IMR-90 (cell line): ENCODE measurements at places on chromosomes 12 and 14. TPM values are rescaled to one million over a fixed set of nuclear protein-coding genes. Genes with fewer than 3 reads are reported as not detected.

DNA sequence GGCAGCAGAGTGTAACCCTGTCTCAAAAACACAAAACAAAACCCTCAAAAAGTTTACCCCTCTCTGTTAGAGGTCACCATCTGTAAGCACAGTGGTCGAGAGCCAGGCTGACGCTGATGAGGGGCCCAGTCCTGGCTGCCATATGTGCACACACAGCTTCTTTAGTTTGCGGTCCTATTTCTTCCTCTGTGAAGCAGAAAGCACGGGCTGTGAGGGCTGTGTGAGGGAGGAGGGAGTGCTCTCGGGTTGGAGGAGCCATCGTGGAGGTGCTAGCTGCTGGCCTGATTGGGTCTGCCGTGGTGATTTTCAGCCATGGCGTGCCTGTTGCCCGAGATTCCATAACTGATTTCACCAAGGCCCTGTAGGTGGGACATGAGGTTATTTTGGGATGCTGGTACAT lies 3.5 kb downstream of the ULK1 start:
- no peak for DNase-seq
- H3K27ac ChIP-seq: no peak overlapping the region
- H3K4me3 ChIP-seq: no peak overlapping the region
- H3K4me1 ChIP-seq: peaks cover 10% of the 10 kb centered on the region
- H3K36me3 ChIP-seq: peaks cover 20% of the 10 kb centered on the region; the same call in 1 of the 2 replicates
- no peaks in the 10 kb centered on the region; the same call in 1 of the 2 replicates for H3K27me3 ChIP-seq

DNA sequence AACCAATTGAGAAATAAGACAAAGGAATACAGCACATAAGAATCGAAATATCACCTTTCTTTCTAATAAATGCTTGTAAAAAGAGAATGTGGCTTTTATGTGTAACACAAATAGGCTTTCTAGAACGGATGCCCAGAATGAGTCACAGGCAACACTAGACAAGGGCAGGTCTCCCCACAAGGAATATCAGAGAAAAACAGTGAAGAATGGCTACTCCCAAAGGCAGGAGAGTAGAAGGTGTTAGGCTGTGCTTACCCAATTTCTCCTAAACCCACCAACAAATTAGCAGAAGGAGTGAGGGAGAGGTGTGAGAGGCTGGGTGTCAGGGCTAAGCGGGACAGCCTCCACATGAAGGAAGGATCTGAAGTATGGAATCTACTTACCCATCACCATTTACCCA lies 55.2 kb downstream of the GALNT4 start:
- no peaks in the 10 kb centered on the region for H3K36me3 ChIP-seq
- H3K4me3 ChIP-seq: no peak overlapping the region
- no peak overlapping the region for H3K27ac ChIP-seq
- DNase-seq: peak; percentile 73

GRCh38 chr12:20561871-20562270 lies 133.3 kb upstream of the SLCO1C1 start:
- no peak overlapping the region for H3K27ac ChIP-seq
- H3K36me3 ChIP-seq: no peaks in the 10 kb centered on the region
- no peaks in the 10 kb centered on the region for H3K4me1 ChIP-seq

DNA sequence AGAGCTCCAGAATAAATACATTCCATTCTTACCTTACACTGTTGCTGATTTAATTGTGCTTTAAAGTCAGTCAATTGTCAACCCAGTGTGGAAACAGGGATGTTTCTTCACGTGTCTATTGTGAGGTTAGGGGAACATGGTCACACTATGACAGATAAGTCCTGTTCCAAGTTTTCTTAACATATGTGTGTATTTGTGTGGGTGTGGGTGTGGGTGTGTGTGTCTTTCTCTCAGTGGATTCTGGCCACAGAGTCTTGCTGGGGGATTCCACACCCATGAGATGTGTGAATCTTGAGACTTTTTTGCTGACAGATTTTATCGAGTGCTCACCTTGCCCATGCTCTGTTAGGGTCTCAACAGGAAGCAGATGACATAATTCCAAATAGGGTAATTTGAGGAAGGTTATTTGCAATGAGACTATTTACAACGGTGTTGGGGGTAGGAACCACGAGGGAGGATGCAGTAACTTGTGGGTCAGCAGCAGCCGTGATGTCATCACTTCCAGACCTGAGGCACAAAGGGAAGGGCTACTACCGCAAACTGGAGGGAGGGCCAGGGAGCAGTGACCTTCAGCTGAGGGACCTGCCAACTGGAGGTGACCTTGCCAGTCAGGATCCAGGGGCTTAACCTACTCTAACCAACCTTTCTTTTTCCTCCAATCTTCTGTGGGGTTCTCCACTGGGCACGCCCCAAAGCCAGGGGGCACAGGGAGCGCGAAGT lies 1.9 kb upstream of the VRK1 start:
- no peak overlapping the region for H3K4me3 ChIP-seq
- H3K27me3 ChIP-seq: 0 out of 2 replicates have a peak, but pooled peaks cover under 1% of the 10 kb centered on the region
- H3K36me3 ChIP-seq: no peaks in the 10 kb centered on the region
- H3K4me1 ChIP-seq: no peaks in the 10 kb centered on the region
- H3K27ac ChIP-seq: no peak overlapping the region

DNA sequence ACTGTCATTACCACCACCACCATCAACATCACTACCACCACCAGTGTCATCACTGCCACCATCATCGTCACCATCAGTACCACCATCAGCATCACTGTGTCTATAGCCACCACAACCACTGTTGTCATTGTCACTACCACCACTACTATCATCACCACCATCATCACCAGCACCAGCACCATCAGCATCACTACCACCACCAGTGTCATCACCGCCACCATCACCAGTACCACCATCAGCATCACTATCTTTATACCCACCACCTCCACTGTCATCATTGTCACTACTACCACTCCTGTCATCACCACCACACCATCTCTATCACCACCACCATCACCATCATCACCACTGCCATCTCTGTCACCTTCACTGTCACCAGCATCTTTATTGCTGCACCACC lies 60.6 kb downstream of the BEGAIN start:
- H3K27ac ChIP-seq: no peak overlapping the region
- no peaks in the 10 kb centered on the region for H3K27me3 ChIP-seq
- peaks cover 24% of the 10 kb centered on the region for H3K36me3 ChIP-seq
- H3K4me3 ChIP-seq: no peak overlapping the region
- peak; percentile 18 for DNase-seq

GRCh38 chr14:61956517-61956916 lies 194.3 kb downstream of the SNAPC1 start:
- no peak overlapping the region for H3K27ac ChIP-seq
- H3K4me1 ChIP-seq: peaks cover 6% of the 10 kb centered on the region
- no peak overlapping the region for H3K4me3 ChIP-seq
- H3K36me3 ChIP-seq: no peaks in the 10 kb centered on the region
- H3K27me3 ChIP-seq: no peaks in the 10 kb centered on the region
- no peak for DNase-seq

NGB gene
- total RNA-seq: not detected in 2 replicates
